Testis (tissue), 5 donors: ENCODE measurements at places on chromosomes 5 and 9.
A peak's percentile ranks its signal among the peaks of the same experiment; 100 is the strongest.

DNA sequence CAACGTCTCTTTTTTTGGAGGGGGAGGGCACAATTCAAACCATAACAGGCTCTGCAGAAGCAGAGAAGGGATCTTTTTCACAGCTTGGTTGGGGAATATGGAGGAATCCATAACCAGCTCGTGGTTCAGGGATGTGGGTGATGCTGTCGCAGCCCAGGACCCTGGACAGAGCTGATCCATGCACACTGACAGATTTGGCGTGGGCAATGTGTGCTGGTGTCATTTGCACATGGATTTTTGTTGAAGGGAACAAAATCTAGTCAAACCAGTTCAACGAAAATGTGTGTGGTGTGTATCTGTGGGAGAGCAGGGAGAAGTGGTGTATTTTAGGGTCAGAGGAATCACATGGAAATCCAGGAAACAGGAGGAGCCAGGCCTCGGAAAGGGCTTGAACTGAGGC lies 4.2 kb downstream of the DOCK2 start:
- DNase-seq: no peak

DNA sequence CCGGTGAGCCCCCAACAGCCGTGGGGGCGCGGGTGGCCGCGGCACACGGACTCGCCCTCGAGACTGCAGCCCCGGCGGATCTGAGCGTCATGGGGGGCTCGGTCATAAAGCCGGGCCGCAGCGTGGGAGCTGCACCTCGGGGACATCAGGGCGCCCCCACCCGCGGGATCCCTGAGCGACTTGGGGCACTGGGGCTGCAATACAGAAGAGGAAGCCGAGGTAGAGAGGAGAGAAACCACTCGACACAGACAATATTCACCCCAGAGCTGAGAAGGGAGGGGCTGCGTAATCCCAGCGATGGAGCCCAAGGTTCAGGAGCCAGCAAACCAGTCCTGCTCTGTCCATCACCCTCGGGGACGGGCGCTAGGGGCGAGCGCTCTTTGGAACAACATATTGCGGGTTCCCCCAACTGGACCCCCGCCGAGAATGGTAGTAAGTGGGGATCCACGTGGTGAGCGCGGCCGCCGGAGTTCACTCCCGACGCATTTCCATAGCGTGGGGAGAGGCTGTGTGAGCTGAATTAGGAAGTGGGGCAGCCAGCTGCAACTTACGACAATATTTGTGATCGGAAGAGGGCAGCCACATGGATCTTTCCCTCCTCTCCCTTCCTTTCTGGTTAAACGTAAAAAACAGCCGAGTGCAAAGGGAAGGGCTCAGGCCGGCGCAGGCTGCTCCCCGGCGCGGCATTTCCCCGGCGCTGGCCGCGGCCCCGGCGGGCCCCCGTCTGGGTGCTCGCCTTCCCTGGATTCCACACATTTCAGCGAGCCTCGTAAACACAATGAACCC lies 9.9 kb downstream of the PTCH1 start:
- DNase-seq: peak; percentile 54

- no peak for DNase-seq
Measured at GRCh38 chr9:18632632-18633403, 158.9 kb downstream of the ADAMTSL1 start.

DNA sequence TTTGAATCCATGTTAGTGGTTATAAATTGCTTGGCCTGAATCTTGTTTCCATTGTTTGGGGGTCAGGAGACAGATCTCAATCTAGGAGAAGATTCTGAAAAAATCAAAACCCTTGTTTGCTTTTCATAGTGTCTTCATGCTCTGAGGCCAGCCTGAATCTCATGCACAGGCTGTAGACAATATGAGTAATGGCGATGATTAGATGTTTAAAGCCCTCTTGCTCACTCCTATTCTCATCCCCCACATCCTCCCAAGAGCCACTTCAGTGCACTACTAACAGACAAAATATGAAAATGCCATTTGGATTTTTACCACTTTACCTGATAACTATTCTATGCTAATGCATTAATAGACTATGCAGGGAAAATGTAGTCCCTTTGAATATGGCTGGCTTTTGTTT lies 129.4 kb downstream of the NUDT12 start:
- no peak for DNase-seq

GRCh38 chr5:60945813-60946187 lies 795 bp downstream of the NDUFAF2 start:
- peak; percentile 56 for DNase-seq

GRCh38 chr5:133399247-133399891 lies 213.0 kb downstream of the FSTL4 start:
- DNase-seq: no peak

GRCh38 chr9:123268199-123268464 lies 254 bp downstream of the STRBP start:
- no peak for DNase-seq

DNA sequence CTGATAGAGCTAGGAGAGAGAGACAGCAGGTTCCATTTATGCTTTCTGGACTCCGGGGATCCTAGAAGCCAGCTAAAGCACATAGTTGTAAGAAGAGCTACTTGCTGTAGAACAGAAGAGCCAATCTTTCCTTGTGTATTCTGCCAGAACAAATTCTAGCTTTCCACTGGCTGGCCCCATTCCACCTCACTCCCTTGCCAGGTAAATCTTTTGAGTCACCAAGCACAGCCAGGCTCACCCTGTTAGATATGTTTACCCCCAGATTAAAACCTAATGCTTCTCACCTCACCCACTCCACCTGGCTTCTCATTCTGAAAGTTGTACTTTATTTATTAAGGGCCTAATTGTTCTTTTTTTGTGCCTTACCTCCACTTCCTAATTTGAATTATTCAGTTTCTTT lies 48.9 kb upstream of the CHD1 start:
- no peak for DNase-seq

DNA sequence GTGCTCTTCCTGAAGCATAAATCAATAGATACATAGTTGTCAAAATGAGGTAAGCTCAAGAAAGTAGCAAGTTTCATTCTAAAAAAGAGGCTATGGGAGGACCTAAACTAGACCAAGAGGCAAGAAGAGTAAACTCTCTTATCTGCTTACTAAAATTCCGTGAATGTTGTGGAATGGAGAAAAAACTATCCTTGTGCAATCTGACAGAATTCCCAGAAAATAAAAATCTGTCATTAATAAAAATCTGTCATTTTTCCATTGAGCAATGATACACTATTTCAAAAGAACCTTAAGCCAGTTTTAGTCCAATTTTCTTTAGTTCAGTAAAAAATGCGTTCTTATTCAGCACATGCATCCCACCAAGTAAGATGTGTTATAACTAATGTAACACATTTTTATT lies 15.9 kb upstream of the FANCC start:
- no peak for DNase-seq

DNA sequence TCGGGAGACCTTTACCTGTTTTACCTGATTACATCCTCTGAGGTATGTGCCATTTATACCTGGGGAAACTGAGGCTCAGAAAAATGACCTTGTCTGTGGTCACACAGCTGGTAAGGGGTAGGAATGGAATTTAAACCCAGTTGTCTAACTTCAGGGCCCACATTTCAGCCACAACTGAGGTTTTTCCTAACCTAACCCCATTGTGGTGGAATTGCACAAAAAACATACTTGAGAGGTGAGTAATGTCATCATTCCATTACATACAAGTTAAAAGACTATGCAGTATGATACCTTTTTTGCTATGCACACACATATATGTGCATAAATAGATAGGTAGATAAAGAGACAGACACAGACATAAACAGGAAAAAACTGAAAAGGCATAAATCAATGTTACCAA lies 14.1 kb downstream of the FGF1 start:
- no peak for DNase-seq

DNA sequence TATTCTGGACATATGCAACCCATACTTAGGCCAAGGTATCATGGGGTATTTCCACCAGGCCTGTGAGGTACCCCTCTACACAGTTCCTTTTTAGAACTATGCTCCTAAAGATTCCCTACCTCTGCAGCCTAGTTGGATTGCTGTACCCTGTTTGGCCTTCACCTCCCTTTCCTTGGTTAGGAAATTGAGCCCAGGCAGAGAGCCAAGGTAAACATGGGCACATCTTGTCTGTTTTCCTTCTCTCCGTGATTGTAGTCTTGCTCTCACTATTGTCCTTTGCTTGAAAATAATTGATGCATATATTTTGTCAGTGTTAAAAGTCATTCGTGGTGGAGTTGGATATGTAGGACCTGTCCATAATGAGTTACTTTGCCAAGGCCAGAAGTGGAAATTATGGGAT lies 26.7 kb downstream of the BDP1 start:
- no peak for DNase-seq

GRCh38 chr5:131765261-131765660 lies 31.6 kb downstream of the FNIP1 start:
- DNase-seq: no peak

GRCh38 chr5:111697215-111697614 lies 59.8 kb downstream of the NREP start:
- no peak for DNase-seq

DNA sequence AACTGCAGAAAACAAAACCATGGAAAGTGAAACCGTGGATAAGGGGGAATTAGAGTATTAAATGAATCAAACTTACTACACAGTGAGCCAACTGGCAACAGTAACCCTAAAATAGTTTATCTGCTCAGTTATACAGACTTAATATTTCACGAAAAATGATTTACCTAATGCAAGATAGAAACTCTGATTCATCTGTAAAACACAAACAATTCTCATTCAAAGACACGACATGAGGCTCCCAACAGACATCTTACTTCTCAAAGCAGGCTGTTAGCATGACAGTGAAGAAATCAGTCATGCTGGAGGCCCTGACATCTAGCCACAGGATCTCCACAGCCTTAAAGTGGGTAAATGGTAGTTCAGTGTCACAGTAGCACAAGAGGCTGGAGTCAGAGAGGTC lies 131.2 kb downstream of the FBN2 start:
- DNase-seq: no peak

- DNase-seq: peak; percentile 40
Measured at GRCh38 chr9:112921549-112921948, 30.9 kb upstream of the SLC46A2 start.

GRCh38 chr9:114757984-114758383 lies 47.9 kb downstream of the TNFSF15 start:
- DNase-seq: no peak

- no peak for DNase-seq
Measured at GRCh38 chr9:36018891-36019720, 17.6 kb upstream of the RECK start.
